Effector CD8-positive, alpha-beta T cell (primary cell): ENCODE measurements at places on chromosomes 6 and 20.
A peak's percentile ranks its signal among the peaks of the same experiment; 100 is the strongest.

- DNase-seq = no peak
These were observed 64.9 kb downstream of the YTHDF1 start for GRCh38 chr20:63150911-63151531.

DNA sequence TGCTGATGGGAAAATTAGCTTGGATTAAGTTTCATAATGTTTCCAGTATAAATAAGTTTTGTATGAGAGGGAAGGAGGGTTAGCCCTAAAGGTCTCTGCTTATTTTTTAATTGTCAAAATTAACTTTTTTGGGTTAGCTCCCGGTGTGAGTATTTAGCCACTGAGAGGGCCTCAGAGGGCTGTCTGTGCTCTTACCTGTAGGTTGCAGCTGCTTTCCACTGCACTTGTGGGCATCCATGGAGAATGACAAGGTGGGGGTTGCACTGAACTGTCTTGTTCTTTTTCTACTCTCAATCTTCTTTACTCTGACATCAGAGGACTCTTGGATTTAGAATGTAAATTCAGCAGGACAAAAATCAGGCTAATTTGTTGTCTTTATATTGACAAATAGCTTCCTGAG is 81.4 kb downstream of the CD164 start:
- no peak for DNase-seq

DNA sequence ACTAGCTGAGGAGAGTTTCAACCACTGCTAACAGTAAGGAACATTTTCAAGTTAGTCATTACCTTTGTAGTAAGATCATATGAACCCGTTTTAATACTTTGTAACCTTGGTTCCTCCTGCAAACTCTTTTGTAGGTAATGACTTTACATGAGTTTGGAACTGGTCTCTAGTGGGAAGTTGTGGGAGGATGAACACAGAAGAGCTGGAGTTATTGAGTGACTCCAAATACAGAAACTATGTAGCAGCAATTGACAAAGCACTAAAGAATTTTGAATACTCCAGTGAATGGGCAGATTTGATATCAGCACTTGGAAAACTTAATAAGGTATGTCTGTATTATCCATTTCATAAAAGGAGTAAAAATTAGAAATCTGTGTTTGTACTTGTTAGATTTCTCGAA is 29.3 kb downstream of the DOP1A start:
- no peak for DNase-seq

- DNase-seq = no peak
These were observed 205.7 kb downstream of the EPM2A start for GRCh38 chr6:145529582-145529981.

DNA sequence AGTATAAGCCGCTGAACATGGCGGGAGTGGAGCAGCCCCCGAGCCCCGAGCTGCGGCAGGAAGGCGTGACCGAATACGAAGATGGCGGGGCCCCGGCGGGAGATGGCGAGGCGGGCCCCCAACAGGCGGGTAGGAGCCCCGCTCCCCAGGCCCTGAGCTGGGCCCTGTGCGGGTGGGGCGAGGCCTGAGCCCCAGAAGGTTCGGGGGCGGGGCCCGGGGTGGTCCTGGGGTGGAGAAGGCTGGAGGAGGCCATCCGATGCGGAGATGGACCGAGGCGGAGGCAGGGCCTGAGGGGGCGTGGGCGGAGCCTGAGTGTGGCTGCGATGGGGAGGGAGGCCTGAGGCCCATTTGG is 7.1 kb downstream of the L3MBTL1 start:
- peak; percentile 38 for DNase-seq

- no peak for DNase-seq
These were observed 76.0 kb downstream of the JPH2 start for GRCh38 chr20:44110816-44111568.

DNA sequence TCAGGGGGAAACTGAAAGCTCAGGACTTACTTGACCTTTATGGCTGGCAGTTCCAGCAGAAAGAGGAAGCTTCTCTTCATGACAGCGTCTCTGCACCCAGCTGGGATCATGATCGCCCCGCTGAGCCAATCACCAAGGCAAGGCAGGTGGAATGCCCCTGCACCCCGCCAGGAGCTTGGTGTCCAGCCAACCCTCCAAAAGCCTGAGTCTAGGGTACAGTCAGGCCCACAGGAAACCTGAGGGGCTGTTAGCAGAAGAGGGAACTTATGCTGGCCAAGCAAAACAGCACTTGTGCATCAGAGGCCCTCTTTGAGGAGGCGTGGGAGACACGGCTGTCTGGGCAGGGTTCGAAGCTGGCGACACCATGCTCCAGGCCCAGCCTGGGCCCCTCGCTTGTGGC is 188.3 kb upstream of the GMDS start:
- DNase-seq = no peak

DNA sequence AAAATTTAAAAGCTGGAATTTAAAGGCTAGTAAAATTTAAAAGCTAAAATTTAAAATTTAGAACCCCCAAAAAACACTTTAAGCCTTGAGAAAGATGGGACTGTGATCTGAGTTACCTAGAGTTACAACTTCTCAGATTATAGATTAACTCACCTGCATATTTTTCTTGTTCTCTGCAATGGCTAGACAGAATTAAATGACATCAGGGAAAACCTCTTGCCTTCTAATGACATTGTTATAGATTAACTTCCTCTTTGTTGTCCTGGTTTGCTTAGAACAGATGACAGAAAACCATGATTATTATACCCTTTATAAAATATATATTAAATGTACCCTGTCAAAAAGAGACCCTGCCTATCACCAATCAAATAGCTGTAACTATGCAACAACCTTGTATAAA is 56.4 kb downstream of the TRDN start:
- DNase-seq = no peak

GRCh38 chr20:48826883-48827771 is 672 bp downstream of the PREX1 start:
- no peak for DNase-seq

DNA sequence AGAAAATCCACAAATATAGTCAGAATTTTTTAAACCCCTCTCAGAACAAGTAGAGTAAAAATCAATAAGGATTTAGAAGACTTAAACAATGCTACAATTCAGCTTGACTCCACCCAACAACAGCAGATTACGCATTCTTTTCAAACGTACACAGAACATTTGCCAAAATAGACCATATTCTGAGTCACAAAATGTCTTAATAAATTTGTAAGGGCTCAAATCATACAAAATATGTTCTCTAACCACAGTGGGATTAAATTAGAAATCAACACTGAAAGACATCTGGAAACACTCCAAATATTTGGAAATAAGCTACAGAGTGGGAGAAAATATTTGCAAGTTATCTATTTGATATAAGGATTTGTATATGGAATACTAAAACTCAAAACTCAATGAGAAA is 164.2 kb upstream of the AKAP12 start:
- no peak for DNase-seq

- DNase-seq = no peak
These were observed 17.1 kb downstream of the RIPOR2 start for GRCh38 chr6:24918641-24919055.

- DNase-seq = no peak
These were observed 552.5 kb downstream of the HAO1 start for GRCh38 chr20:7387638-7388193.

DNA sequence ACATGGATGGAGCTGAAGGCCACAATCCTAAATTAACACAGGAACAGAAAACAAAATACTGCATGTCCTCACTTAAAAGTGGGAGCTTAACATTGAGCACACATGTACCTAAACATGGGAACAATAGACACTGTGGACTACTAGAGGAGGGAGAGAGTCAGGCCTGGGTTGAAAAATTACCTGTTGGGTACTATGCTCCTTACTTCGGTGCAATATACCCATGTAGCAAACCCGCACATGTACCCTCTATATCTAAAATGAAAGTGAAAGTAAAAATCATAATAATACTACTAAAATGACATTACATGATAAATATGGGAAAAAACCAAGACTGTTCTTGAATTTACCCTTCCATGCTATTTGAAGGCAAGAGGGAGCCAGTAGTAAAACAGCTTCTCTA is 1273.8 kb upstream of the ADGRB3 start:
- no peak for DNase-seq

GRCh38 chr20:2519115-2519809 is 10.5 kb upstream of the ZNF343 start:
- DNase-seq = no peak

GRCh38 chr20:40186826-40187225 is 502.2 kb downstream of the MAFB start:
- no peak for DNase-seq
